ENCODE measurements at places on chromosomes 3 and 15.

DNA sequence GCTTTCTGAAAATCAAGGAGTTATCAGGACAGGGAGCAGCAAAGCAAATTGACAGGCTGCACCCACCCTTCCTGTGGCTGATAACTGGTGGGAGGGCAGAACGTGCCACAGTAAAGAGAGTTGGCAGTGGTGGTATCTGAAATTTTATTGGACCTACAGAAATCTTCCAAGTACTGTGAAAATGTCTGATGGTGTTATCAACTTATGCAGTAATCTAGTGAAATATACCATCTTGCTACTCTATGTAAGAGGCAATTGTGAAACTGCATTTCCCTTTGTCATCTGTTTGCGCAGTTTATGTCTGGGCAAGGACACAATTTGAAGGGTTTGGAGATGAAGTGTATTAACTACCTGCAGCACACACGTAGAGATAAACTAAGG, 1.5 kb downstream of the PLCL2 start:
- DNase-seq = no peak

DNA sequence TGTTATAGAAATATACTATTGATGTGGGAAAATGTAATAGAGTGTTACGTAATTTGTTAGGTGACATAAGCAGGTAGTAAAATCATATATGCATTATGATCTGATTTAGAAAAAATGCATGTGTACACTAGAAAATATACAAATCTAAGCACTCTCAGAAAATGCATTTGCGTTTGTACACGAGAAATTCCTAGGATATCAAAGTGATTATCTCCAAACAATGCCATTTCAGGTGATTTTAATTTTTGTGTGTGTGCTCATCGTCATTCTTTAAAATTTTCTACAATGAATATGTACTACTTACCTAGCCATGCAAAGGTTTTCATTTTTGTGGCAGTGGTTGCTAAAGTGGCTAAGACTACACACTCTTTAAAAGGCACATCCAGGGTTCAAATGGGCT, 140.8 kb upstream of the RAD18 start:
- no peak for DNase-seq

GRCh38 chr3:53346922-53347260, 452 bp downstream of the DCP1A start:
- DNase-seq = no peak

- DNase-seq = no peak
Observed at GRCh38 chr3:53921296-53921695, 29.6 kb upstream of the SELENOK start.

DNA sequence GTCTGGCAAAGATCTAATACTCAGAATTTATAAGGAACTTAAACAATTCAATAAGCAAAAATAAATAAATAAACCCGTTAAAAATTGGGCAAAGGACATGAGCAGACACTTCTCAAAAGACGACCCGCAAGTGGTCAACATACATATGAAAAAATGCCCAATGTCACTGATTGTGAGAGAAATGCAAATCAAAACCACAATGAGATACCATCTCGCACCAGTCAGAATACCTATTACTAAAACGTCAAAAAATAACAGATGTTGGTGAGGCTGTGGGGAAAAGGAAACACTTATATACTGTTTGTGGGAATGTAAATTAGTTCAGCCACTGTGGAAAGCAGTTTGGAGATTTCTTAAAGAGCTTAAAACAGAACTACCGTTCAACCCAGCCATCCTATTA, 188.0 kb upstream of the MRPL3 start:
- DNase-seq = no peak

DNA sequence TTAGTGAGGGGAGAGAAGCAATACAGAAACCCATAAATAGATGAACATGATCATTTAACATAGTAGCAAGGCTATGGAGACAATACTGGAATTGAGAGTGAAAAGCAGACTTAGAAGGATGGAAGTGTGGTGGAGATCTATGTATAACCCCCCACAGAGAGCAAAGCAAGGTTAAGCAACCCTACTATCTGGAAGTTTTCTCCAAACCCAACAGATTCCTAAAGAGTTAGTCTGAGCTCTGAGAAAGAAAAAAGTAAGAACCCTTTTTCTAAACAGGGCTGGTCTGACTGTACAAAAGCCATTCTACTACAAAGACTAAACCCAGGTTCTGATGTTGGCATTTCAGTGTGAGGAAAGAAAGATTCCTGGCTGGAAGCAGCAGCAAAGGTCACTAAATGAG, 153.2 kb downstream of the WNT5A start:
- no peak for DNase-seq

DNA sequence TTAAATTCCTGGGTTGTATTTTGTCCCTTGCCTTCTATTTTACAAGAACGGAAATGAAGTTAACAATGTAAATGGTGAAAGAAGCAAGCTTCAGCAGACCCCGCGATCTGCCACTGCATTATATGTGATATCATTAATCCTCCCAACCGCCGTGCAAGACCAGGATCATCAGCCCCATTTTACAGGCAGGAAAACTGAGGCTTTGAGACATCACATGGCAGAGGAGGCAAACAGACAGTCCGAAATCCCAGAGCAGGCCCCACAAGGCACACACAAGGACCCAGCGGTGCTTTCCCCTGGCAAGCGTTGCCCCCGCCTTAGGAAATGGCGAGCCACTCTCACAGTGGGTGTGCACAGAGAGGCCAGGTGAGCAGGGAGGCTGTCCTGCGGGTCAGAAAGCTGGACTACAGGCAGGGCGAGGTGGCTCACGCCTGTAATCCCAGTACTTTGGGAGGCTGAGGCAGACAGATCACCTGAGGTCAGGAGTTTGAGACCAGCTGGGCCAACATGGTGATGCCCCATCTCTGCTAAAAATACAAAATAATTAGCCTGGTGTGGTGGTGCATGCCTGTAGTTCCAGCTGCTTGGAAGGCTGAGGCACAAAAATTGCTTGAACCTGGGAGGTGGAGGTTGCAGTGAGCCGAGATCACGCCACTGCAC, 16.2 kb downstream of the FGD5 start:
- DNase-seq = no peak

- DNase-seq = no peak
Observed at GRCh38 chr3:155194973-155195957, 98.2 kb downstream of the STRIT1 start.

- no peak for DNase-seq
Observed at GRCh38 chr3:83039422-83039821, 1278.0 kb upstream of the GBE1 start.

DNA sequence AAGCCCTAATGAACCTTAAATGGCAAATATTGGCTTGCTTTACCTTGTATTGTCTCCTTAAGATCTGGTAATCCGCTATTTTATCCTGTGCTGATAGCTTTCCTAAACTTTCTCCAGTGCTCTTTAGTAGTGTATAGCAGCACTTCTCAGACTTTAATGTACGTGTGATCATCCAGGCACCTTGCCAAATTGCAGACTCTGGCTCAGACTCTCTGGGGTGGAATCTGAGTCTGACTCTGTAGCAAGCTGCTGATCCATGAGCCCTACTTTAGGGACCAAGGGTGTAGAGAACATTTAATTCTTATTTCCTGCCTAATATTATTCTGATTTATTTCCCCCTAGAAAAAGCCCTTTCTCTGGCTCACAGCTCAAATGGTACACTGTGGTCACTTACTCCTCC, 518.8 kb upstream of the ZNF385D start:
- DNase-seq = peak; percentile 1

GRCh38 chr15:39075756-39076341, 505.0 kb upstream of the THBS1 start:
- no peak for DNase-seq

DNA sequence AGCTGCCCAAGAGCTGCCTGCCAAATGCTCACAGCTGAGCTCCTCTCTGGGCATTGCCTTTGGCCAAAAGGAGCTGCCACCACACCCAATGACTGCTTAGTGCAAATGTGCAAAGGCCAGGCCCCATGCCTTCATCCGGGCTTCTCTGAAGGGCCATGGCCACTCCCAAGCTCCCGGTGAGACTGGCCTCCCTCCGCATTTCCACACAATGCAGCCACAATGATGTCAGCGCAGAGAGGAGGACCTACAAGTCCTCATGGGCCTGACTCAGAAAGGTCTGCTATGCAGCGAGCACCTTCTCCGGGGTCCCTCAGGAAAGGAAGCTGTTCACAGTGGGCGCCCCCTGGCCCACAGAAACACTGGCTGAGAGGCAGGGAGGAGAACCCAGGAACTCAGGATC, 12.7 kb downstream of the OXTR start:
- no peak for DNase-seq

GRCh38 chr3:172018364-172018763, 21.0 kb upstream of the FNDC3B start:
- DNase-seq = no peak

GRCh38 chr3:119781330-119782198, at the start of gene NR1I2:
TSS of gene NR1I2 (plus strand) at chr3:119782101.
- no peak for DNase-seq

- DNase-seq = no peak
Observed at GRCh38 chr3:61925721-61926120, 364.4 kb downstream of the PTPRG start.

DNA sequence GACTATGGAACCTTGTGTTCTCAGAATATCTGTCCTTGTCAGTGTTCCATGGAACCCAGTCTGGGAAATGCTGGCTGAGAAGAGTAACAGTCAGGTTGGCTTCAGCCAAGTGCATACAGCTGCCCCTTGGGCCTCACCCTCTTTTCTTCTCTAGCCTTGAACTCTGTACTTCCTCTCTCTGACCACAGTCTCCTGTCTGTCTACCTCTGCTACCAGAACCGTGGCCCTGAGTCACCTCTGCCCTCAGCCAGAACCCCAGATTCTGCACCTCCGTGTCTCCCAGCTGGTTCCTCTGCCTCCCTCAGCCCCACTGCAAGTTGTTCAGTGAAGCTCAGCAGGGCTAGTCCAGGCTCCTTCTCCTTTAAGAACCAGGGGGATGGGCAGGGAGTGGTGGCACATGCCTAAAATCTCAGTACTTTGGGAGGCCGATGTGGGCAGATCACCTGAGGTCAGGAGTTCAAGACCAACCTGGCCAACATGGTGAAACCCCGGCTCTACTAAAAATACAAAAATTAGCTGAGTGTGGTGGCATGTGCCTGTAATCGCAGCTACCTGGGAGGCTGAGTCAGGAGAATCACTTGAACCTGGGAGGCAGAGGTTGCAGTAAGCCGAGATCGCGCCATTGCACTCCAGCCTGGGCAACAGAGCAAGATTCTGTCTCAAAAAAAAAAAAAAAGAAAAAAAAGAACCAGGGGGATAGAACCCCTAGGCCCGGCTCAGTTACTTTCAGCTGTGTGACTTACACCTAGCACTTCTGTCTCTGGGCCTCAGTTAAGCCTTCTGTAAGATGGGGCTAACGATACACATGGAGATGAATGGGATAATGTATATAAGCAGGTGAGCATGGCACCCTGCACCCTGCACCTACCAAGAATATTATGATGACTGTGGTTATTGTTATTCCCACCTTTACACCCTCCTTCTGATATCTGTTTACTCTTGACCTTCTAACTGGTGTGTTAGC, 24.3 kb upstream of the TATDN2 start:
- no peak for DNase-seq

GRCh38 chr15:92954578-92954977, 54.5 kb downstream of the CHD2 start:
- DNase-seq = no peak
